ENCODE measurements at places on chromosomes 12 and 14.

DNA sequence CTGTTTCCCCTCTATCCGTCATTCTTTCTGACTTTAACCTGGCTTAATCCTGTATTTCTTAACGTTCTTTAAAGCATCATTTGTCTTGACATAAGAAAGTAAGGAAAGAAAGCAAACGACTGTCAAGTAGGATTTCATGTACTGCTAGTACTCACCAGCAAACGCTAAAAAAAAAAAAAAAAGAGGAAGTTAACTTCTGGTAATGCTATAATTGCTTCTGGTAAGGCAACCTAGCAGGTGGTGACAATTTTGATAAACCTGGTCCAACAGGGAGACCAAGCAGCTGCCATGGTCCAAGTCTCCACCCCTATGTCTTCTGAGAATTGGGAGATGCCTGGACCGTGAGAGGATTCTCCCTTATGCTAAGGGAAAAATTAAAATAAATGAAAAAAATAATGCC is 306.6 kb downstream of the DAD1 start:
- DNase-seq, result no peak

DNA sequence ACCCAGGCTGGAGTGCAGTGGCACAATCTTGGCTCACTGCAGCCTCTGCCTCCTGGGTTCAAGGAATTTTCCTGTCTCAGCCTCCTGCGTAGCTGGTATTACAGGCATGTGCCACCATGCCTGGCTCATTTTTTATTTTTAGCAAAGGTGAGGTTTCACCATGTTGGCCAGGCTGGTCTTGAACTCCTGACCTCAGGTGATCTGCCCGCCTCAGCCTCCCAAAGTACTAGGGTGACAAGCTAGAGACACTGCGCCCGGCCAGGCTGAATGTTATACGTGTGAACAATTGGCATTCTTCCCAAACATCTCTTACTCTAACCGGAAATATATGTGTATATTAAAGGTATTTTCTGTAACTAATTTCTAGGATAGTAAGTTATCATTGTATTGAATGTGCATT is 13.2 kb upstream of the LIMA1 start:
- no peak for DNase-seq

GRCh38 chr12:69875416-69875935 is 50.4 kb downstream of the MYRFL start:
- DNase-seq, result no peak

DNA sequence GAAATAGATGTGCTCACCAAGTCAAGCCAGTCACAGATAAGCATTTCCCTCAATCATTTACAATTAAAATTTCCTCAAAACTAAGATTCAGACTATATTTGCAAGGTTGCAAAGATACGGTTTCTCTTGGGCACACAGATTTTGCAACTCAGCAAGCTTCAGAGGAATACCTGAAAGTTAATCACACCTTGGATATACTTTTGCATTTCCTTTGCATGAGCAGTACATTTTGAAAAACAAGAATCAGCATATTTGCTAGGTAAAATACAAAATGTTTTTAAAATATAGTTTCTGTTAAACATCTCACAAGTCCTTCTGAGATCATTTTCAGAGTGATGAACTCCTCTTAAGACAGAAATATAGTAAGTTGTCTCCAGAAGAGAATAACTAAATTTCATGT is 336.9 kb downstream of the DUSP6 start:
- no peak for DNase-seq

All from GM04503 (cell line).